Stimulated activated naive CD4-positive, alpha-beta T cell treated with Interleukin-2 at 50 U/mL for 16 hours (primary cell): ENCODE measurements at places on chromosomes 4 and X.

DNA sequence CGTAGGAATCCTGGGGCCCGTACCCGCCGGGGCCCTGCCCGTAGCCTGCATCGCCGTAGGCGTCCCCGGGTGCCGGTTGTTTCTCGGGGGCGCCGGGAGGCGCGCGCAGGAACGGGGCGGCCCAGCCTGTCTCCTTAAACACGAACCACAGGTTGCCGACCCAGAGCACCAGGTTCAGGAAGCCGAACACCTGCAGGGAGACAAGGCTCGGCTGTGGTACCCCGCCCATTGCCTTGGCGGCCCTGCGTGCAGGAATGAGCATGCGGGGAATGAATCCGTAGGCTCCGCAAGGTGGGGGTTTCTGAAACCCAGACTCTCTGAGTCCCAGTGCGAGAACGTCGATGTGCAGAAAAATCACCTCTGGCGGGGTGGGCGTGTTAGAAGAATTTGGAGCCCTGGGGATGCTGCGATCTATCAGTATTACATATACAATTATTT is 5.4 kb upstream of the PRICKLE3 start:
- no peak for DNase-seq

DNA sequence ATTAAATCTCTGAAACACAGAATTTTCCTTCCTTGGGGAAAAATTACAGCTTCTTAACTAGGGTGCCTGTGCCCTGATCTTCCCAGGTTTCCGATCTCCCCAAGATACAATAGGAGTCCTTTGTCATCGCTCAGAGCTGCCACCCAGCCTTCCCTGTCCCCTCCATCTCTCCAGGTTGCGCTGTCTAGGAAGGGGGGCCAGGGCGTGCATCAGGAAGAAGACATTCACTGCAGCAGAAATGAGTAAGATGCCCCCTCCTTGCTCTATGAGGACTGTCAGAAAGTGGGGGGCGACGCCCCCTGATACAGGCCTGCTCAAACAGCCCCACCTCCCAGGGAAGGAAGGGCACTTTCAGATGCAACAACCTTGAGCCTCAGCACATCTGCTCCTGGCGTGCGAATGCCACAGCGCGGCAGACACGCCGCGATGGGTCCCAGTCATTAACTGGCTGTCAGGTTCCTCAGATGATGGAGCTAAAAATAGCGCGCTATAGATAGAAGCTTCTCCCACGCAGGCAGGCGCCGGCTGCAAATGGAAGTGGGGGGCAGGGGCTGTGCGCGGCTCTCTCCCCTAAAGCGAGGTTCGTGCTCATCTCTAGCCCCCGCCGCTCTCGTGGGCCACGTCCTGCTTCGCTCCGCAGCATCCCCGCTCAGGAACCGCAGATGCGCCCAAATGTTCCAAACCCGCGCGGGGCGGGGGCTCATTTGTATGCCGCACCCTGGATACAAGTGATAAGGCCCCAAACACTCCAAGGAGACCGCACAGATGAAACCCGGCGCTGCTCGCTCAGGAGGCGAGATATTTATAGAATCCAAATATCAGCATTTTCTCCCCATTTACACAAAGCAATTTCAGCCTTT is 57.6 kb upstream of the LGI2 start:
- DNase-seq = no peak

- no peak for DNase-seq
These were observed 782.8 kb downstream of the RAB28 start for GRCh38 chr4:12701384-12701783.

DNA sequence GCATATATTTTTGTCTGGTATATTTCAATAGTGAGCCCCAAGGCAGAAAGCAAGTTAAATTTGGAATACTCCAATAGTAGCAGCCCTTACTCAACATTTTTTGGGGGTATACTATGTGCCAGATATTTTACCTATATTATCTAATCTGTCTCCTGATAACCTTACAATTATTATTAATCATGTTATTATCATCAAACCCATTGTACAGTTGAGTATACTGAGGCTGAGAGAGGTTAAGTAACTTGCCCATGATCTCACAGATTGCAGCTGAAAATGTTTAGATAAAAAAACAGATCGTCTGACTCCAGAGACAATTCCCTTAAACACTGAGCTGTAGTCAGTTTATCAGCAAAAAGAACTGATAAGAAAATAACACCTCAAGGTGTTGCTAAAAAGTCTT is 6.5 kb upstream of the RBBP7 start:
- no peak for DNase-seq

- no peak for DNase-seq
These were observed 257.6 kb downstream of the BCOR start for GRCh38 chrX:39840133-39840532.

DNA sequence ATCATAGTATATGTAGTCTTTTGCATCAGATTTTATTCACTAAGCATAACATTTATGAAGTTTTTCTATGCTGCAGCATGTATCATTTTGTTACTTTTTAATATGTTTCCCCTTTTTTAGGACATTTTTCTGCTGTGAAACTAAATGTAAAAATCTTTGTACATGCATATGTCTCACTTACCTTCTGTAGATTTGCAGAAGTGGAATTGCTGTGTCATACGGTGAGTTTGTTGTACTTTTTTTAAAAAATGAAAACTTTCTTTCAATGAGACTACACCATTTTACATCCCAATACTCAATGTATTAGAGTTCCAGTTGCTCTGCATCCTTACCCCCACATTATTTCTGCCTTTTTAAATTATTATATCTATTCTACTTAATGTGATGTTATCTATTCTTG is 868.9 kb downstream of the PDHA2 start:
- no peak for DNase-seq

DNA sequence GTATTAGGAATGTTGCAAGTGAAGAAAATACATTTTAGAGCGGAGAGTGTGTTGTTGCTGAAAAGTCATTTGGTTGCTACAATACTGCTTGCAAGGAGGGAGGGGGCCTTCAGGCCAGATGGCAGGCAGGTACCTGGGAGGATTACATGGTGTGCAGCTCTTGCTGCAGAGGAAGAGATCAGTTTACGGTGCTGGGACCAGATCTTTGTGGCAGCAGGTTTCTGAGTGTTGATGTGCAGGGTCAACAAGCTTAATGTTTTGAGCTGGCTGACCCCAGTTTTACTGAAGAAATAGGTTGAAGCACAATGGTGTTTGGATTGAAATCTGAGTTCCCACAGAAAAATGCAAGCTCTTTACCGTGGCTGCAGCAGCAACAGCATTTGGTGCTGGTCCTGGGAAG is 96.4 kb upstream of the DDIT4L start:
- no peak for DNase-seq

- no peak for DNase-seq
These were observed 220.4 kb downstream of the MAML3 start for GRCh38 chr4:139933541-139933940.

- DNase-seq = no peak
These were observed 51.2 kb upstream of the HCCS start for GRCh38 chrX:11059933-11060332.

DNA sequence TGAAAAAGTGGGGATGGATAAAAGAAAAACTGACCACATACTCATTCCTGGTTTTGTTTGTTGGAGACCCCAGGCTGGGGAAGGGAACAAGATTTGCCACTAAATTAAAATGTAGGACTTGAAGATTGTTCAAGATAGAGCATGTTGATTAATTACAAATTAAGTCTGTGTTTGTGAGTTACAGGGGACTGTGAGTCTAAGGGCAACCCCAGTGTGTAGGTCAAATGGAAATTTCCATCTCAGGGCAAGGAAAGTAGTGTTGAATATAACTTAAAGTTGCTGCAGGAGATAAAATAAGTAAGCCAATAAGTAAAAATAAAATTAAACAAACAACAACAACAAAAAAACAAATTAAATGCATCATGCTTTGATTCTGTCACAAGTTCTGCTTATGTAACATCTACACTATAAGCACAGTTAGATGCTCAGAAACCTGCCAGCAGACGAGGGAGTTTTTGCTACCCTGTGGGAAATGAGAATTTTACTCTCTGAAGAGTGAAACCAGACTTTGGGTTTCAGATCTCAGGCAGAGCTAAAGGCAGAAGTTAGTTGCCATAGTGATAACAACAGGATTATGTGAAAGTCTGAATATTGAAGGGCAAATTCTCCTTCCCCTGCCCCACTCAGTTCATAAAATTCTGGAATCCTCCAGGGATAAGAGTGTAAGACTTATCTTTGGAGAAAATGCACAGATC is 352.3 kb downstream of the GRXCR1 start:
- DNase-seq = no peak

DNA sequence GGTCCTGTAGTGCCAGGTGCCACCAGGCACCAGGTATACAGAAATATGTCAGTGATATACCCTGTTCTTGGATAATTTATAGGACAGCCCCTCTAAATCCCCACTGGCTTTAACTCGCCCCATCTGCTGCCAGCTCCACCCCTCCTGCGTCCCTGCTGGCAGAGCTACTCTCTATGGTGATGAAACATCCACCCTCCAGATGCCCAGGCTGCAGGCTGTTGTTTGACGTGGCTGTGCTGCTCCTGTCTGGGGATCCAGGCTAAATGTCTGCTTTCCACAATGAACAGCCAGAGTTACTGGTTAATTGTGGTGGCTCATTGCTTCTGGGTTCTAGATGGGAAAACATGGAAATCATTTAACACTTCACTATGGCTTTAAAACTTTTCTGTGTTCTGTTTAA is 12.9 kb downstream of the NHSL2 start:
- DNase-seq = no peak

DNA sequence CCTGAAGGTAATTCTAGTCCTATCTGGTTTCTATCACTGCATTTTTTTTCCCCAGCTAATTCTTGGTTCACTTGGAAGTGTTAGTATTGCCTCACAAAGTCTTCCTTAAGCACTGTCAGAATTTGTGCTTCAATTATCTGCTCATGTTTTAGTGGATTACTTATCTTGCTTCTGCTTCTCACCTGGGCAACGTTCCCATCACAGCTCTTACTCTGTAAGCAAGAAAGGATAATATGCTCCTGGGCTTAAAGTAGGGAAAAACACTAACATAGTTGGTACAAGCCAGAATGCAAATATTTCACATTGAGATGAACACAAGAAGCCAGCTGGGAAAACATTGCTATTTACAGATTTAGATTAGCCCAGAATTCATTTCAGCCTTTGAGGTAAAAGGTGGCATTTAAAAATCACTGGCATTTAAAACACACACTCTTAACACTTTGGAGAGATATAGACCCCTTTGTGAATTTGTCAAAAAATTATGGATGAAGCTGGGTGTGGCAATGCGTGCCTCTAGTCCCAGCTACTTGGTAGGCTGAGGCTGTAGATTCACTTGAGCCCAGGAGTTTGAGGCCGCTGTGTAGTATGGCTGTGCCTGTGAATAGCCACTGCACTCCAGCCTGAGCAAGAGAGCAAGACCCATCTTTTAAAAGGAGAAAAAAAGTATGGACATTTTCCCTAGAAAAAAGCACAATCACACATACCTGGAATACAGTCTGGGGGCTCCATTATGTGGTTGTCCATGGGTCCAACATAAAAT is 6.6 kb upstream of the PTPN13 start:
- DNase-seq = no peak

- DNase-seq = no peak
These were observed 155.3 kb downstream of the SPCS3 start for GRCh38 chr4:176475067-176475466.

GRCh38 chr4:42789041-42789567 is 103.4 kb upstream of the GRXCR1 start:
- DNase-seq = no peak

DNA sequence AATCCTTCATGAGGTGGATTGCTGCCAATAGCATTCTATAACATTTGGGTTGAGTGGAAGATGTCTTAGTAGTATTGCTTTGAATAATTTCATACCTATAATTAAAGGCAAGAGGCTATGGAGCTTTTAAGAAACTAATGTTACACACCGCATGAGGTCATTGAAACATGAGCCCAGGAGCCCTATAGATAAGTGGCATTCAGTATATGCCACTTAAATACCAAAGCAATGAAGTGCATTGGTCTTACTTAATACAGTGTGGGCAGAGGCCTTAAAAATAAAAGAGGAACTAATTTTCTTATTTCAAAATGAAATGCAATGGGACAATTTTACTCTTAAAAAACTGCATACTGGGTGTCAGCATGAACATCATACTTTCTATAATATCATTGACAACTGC is 47.5 kb downstream of the SPATA18 start:
- no peak for DNase-seq

DNA sequence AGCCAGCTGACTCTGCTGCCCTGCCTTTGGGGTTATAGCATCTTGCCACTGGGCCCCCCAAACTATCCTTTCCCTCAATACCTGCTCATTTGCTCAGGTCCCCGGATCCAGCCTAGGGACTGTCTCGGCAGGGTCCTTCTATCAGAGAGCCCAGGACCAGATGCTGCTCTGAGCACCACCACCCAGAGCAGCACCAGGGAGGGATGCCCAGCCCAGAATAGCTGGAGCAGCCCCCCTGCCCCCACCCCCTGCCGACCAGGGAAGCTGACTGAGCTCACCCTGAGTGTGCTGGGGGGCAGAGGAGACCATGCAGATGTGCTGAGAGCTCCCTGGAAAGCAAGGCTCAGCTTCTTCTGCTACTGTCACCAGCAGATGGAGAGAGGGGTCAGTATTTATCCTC is 103.6 kb upstream of the IGSF1 start:
- DNase-seq = no peak

DNA sequence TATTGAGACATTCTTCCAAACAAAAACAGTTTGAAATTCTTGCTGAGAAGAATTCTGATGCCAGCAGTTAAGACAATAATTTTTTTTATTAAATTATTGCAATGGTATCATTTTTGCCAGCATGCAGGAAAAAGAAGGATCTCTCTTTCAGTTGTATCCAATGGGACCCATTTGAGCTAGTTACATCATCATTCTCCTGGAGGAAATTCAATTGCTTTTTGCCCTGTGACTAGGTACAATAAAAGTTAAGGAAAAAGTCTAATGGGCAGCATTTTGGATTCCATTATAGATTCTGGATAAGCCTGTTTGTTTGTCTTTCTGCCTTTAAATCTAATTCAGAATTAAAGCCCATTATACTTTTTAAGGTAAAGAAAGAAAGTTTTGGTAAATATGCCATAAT is 10.5 kb upstream of the FRYL start:
- DNase-seq = no peak

DNA sequence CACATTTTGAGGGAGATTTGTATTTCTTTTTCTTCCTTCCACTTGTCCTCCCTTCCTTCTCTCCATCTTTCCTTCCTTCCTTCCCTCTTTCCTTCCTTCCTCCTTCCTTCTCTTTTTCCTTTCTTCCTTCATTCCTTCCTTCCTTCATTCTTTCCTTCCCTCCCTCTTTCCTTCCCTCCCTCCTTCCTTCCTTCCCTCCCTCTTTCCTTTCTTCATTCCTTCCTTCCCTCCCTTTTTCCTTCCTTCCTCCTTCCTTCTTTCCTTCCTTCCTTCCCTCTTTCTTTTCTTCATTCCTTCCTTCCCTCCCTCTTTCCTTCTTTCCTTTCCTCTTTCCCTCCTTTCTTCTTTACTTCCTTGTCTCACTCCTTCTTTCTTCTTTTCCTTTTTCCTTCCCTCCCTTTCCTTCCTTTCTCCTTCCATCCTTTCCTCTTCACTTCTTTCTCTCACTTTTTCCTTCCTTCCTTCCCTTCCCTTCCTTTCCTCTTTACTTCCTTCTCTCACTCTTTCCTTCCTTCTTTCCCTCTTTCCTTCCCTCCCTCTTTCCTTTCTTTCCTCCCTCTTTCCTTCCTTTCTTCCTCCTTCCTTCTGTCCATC is 74.4 kb downstream of the DHRSX start:
- no peak for DNase-seq
